Hematopoietic multipotent progenitor cell treated with erythropoietin and hydrocortisone succinate and interleukin-3 and kit ligand, for 4 days (in vitro differentiated cells): ENCODE measurements at places on chromosomes 16 and 17.

DNA sequence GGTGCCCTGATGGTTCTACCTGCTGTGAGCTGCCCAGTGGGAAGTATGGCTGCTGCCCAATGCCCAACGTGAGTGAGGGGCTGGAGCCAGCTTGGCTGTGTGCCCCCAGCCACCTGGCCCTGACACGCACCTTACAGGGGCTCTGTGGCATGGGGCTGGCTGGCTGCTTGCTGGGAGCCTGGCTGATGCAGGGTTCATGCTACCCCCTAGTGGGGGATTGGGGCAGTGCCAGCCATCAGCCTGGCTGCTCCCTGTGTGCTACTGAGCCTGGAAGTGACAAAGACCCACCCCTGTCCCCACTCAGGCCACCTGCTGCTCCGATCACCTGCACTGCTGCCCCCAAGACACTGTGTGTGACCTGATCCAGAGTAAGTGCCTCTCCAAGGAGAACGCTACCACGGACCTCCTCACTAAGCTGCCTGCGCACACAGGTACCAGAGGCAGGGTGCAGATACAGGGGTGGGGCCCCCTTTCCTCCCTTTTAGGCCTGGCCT lies 5.7 kb downstream of the GRN start:
- DNase-seq: peak; percentile 87

GRCh38 chr16:74740795-74741304 lies 33.8 kb downstream of the FA2H start:
- no peak for DNase-seq

GRCh38 chr16:2596747-2597559 lies 59.1 kb downstream of the PDPK1 start:
- DNase-seq: no peak

GRCh38 chr17:30905742-30906100 lies 317 bp downstream of the TEFM start:
- peak; percentile 27 for DNase-seq

GRCh38 chr17:30160419-30161172 lies 44.0 kb downstream of the NSRP1 start:
- no peak for DNase-seq

GRCh38 chr16:30697264-30698138 lies 1.5 kb upstream of the SRCAP start:
- DNase-seq: peak; percentile 99

DNA sequence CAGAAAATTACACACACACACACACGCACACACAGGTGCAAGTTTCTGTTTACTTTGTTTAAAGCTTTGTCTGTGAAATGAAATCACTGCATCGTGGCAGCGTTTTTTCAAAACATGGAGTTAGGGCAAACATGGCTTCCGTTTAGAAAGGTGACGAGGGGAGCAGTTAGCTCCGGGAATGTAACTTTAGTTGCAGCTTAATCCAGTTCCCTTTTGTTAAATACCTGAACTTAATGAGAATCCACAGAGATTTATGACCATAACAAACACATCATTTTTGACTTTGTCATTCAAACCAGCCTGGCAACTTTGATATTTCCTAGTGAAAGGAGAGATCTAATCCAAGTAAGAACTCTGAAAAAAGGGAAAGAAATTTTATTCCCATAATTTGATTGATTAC lies 12.1 kb downstream of the HS3ST3A1 start:
- DNase-seq: no peak

DNA sequence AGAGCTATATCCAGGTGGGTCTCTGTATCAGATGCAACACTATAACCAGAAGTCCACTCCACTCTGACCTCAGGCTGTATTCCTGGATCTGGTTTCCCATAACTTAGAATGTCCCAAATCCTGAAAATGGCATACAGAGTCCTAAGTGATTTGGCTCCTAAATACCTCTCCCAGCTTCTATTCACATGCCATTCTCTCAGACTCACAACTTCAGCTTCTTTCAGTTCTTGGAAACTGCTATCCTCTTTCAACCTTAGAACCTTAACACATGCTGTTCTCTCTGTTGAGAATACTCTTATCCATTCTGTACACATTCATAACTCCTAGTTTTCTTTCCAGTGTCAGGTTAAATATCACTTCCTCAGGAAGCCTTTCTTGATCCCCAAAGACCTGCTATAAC lies 132.0 kb downstream of the BRIP1 start:
- DNase-seq: no peak

GRCh38 chr16:1180549-1181403 lies 27.9 kb downstream of the CACNA1H start:
- no peak for DNase-seq

DNA sequence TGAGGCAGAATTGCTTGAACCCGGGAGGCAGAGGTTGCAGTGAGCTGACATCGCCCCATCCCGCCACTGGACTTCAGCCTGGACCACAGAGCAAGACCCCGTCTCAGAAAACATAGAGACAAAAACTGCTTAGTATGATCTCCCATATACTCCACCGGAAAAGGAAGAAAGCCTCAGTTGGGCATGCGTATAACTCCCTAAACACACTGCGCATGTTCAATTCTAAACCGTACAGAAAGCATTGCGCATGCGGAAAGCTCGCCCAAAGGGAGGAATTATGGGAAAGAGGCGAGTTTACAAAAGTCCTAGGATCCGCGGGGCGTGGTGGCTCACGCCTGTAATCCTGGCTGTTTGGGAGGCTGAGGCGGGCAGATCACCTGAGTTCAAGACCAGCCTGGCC lies 312.7 kb upstream of the ERCC4 start:
- DNase-seq: no peak

- no peak for DNase-seq
Observed at GRCh38 chr17:10127819-10128425, 70.5 kb downstream of the GAS7 start.

DNA sequence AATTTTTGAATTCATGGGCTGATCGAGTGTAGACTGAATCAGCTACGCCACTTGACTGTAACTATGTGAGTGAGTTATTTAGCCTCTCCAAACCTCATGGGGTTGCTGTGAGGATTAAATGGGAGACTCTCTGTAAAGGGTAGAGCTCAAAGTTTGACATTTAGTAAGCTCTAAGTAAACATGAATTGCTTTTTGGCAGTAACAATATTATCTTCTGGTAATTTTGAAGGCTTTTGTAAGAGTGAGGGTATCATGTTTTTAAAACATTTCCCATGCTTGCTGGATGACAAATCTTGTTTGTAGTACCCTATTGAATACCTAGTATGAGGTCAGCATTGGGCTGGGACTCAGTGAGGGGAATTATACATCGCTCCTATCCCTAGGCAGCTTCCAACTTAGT lies 35.3 kb downstream of the MRTFB start:
- DNase-seq: no peak

GRCh38 chr17:36089888-36090836 lies at the start of gene CCL3:
Gene CCL3 (minus strand): TSS chr17:36090143. CDS start chr17:36090058, 85 bp downstream.
- DNase-seq: peak; percentile 48

DNA sequence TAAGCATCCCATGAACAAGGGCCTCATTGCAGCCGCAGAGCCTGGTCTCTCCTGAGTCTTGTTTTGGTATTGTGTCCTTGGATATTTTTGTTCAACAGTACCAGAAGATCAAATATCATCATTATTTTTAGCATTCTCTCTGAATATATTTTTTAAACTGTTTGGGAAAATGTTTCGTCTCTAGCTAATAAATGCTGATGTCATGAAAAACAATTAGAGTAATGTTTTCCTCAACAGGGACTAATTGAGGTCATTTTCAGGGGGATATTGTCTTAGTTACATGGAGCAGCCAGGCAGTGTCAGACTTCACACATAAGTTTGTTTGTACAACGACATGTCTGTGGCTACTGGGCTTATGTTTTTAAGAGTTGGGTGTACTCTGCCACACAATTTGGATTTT lies 805.3 kb upstream of the SOX9 start:
- no peak for DNase-seq

DNA sequence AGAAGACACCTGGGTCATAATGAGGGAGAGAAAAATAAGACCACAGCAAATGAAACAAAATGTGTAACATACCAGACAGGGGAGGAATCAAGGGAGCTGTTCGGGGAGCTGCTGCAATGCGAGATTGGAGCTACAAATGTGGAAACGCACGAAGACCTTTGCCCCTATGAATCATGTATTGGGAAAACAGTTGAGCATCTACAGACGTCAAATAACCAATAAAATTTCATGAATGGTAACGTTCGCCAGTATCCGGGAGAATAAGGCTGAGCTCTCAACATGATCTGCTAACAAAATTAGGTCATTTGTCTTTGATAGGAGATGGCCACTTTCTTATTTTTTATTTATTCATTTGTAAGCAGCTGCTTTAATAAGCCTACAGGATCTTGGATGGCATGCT lies 486.2 kb upstream of the RBFOX1 start:
- DNase-seq: no peak

DNA sequence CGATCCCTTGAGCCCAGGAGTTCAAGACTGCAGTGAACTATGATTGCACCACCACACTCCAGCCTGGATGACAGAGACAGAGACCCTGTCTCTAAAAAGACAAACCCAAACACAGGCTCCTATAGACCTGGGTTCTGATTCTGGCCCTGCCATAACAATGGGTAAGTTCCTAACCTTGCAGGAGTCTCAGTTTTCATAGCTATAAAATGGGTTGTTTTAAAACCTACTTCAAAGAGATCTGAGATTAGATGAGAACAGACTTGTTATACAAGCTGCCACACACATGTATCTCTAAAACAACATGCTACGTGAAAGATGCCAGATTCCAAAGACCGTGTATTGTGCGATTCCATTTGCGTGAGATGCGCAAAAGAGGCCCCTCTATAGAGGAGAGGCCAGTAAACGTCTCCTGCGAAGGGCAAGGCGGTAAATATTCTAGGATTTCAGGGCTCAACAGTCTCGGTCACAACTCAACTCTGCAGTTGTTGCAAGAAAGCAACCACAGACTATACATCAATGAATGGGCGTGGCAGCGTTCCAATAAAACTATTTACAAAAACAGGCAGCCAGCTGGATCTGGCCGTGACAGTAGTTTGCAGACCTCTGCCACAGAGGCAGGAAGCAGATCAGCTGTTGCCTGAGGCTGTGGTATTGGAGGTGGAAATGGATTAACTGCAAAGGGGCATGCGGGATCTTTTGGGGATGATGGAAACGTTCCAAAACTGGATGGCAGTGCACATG lies 5.9 kb downstream of the CORO7 start:
- DNase-seq: no peak

DNA sequence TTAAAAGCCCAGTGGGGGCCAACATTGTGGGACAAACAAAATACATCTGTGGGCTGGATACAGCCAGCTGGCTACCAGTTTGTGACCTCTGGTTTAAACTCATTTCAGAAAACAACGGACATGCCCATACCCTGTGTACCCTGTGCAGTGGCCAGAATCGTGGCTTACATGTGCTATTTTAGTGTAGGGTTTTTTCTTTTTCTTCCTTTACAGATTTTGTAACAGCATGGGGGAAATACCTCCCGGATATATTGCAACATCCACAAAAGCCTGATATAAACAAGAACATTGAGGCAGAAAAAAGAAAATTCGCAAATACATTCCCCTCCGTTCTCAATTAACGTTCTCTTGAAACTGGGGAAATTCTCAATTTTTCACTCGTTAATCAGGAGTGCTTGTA lies 7.3 kb downstream of the HS3ST4 start:
- DNase-seq: no peak

DNA sequence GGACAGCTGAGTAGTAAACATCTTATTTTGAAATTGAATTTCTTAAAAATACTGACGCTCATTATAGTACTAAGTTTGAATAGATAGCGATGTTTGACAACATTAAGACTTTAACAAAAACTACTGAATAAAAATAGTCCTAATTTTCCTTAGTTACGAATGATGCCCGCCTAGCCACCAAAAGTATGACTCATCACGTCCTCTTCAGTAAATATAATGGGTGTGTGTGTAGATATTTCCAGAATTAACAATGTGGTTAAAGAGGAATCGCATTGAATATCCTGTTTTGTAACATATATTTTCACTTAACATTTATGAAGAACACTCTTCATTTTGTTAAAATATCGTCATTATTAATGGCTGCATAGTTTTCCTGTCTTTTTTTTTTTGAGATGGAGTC lies 187.6 kb downstream of the MYO1D start:
- DNase-seq: no peak

- peak; percentile 87 for DNase-seq
Observed at GRCh38 chr16:68792465-68793324, 50.6 kb upstream of the TANGO6 start.

DNA sequence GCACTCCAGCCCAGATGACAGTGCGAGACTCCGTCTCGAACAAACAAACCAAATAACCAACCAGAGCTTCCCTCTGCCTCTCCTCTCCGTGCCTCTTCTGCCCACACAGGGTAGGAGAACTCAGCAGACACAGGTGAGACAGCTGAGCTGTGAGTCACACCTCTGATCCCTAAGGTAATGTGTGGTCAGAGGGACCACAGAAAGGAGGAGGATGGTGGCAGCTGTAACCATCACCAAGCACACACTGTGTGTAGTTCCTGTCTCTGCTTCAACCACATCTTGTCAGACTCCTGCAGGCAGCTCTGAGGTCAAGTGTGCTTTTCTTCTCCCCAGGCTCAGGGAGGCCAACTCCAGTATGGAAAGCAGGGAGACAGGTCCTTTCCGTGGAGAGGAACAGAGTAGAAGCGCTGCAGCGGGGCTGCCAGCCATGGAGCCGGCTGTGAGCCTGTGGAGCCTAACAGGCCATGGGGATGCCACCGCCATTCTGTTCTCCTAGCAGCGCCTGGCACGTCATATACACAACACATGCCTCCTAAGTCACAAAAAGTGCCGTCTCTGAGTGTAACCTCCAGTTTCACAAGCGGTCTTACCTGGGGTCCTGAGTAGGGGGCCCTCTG lies 7.1 kb downstream of the NUDT16L1 start:
- DNase-seq: no peak

- no peak for DNase-seq
Observed at GRCh38 chr16:70258946-70259345, 7.2 kb upstream of the EXOSC6 start.

- DNase-seq: no peak
Observed at GRCh38 chr16:10750793-10751192, 7.2 kb downstream of the NUBP1 start.

DNA sequence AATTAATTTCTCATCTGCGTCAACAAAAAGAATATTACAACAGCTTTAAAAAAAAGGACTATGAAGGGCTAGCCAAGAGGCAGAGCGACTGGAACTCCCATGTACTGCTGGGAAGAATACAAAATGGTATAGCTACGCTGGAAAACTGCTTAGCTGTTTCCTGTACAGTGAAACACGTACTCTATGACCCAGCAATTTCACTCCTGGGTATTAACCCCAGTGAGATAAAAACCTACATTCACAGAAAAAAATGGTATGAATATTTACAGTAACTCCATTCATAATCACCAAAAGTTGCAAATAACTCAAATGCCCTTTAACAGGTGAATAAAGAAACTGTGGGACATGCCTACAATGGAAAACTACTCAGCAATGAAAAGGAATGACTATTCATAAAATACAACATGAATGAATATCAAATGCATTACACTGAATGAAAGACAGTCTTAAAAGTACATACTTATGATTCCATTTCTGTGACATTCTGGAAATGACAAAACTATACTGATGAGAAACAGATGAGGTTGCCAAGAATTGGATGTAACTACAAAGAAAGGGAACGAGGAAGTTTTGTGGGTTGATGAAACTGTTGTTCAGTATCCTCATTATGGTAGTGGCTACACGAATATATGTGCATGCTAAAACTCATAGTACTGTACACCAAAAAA lies 27.6 kb downstream of the CMTM4 start:
- no peak for DNase-seq

GRCh38 chr16:29156511-29156910 lies 171.7 kb downstream of the LAT start:
- DNase-seq: no peak
